Fibroblast of villous mesenchyme (primary cell): ENCODE measurements at places on chromosomes 5 and 9. TPM values are rescaled to one million over a fixed set of nuclear protein-coding genes. Genes with fewer than 3 reads are reported as not detected.
A peak's percentile ranks its signal among the peaks of the same experiment; 100 is the strongest.

GRCh38 chr5:137320056-137321045 is 178.8 kb downstream of the SPOCK1 start:
- peak; percentile 57 for DNase-seq

- DNase-seq: no peak
Measured at GRCh38 chr5:124660229-124661093, 86.0 kb downstream of the ZNF608 start.

DNA sequence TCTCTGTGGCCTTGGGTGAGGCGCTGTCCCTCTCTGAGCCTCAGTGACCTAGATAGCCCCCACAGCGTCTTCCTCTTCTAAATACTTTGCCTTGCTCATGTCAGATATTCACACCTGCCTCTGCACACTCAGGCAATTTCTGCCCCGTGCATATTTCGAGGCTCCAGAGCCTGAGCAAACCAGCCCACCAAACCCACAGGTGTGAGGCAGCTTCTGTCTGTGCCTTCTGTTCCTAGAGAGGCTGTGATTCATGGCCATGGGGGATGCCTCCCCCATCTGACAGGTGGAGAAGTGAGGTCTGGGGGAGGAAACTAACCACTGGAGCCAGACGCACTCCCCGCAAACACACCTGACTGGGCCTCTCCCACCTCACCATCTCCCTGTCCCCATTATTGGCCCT is 42.7 kb upstream of the CPLX2 start:
- DNase-seq: no peak

DNA sequence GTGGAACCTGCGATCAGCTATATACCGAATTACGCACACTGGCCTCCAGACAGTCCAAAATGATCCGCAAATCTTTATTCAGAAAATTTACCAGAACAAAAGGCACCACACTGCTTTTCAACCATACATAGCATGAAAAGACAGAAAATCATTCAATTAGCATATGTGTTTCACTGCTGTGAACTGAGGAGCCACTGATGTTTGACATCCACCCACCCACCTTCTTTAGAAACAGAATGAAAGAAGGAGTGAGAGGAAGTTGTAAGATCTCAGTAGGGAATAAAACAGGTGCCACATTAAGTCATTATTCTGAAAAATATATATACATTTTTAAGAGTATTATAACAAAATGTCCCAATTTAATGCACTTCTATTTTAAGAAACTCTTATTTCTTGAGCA is 156.8 kb downstream of the NFIB start:
- DNase-seq: no peak

DNA sequence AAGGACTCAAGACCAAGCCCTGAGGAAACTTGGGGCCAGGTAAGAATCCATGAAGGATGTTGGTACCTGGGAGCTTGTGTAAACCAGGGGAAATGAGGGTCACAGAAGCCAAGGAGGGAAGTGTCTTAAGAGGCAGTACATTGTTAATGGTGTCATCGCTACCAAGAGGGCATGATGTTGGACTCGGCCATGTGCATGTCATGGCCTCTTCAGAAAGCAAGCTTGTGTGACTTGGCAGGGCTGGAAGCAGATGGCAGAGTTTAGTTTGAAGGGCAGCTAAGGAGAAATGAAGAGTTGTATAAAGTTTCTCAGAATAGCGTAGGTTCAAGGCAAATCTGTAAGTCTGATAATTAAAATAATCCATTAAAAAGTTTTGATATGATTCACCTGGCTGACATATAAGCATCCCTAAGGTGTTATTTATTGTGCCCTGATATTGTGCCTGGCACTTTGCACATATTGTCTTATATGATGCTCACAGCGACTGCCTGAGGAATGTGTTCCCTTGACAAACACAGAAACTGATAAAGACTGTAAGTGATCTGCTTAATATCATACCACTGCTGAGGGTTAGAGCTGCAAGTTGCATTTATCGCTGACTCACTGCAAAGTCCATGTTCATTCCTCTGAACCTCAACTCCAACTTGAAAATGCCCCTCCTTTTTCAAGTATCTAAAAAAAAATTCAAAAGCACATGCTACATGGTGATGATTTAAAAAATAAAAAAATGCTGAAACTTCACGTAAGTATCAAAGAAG is 81.3 kb upstream of the PTPN3 start:
- DNase-seq: no peak

- DNase-seq: no peak
Measured at GRCh38 chr5:943201-943917, 50.7 kb downstream of the TRIP13 start.

The SYNPO gene
- total RNA-seq: 7.3 and 10.6 TPM in 2 replicates

The ARRDC3 gene
- 56.4 and 56.6 TPM in 2 replicates for total RNA-seq
